RPMI8226 (cell line): ENCODE measurements at places on chromosomes 1 and 21.

- no peak for DNase-seq
Measured at GRCh38 chr1:61853583-61853982, 111.3 kb downstream of the PATJ start.

DNA sequence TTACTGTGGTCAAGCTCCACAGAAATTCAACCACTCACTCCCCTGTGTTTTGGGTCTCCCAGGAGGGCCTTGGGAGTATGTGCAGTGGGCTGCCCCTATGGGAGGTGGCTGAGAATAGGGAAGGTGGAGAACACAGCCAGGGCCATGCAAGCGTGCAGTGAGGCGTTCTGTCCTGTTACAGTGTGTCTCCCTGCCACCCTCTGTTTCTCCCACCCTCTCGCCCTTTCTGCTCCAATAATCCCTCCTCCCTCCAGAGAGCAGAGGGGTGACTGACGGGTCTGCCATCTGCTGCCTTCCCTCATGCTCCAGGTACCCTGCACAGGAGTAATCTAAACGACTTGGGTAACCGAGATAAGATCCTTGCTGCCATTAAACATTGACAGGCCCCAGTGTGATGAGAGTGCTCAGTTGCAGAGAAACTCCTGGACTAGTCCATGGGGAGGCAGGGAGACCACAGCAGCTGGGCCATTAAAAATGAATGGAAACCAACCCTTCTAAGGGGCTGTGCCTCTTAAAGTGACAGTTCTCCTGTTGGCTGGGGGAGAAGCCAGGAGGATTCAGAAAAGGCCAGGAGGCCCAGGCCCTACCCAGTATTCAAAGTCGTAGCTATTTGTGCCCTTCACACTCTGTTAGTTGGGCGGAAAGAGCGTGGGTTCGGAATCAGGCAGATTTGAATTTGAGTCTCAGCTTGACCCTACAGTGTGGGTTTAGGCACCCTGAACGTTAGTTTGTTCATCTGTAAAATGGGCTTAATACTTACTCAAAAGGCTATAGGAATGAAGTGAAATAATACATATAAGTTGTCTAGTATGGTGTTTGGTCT lies 22.4 kb upstream of the BTG2 start:
- DNase-seq, result no peak

GRCh38 chr1:1436630-1437032 lies 1.1 kb downstream of the VWA1 start:
- no peak for DNase-seq

GRCh38 chr1:184380468-184380867 lies 6.4 kb upstream of the C1orf21 start:
- no peak for DNase-seq

GRCh38 chr1:204074274-204075138 lies 1.6 kb downstream of the SOX13 start:
- peak; percentile 41 for DNase-seq

DNA sequence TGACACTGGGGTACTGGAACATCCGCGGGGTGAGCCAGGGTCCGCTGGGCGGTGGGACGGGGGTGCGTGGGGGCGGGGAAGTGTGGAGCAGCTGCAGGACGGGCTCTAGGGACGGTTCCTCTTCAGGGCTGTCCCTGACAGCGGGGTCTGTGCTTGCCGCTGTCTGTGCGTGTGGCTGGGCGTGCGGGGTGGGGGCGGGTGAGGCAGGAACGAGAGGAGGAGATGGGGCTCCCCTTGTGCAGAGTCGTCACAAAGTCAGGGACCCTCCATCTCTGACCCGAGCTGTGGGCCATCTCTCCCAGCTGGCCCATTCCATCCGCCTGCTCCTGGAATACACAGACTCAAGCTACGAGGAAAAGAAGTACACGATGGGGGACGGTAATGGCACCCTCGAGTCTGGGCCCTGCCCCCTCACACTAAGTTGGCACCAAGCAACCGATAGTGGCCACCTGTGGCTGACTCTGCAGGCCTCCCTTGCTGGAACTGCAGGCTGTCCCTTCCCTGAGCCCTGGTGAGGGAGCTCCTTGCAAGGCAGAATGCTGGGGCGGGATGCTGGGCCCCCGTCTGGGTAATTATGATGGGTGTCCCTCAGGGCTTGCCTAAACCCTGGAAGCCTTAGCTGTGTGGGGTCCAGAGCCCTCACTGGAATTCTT lies 392 bp downstream of the GSTM2 start:
- DNase-seq, result no peak

DNA sequence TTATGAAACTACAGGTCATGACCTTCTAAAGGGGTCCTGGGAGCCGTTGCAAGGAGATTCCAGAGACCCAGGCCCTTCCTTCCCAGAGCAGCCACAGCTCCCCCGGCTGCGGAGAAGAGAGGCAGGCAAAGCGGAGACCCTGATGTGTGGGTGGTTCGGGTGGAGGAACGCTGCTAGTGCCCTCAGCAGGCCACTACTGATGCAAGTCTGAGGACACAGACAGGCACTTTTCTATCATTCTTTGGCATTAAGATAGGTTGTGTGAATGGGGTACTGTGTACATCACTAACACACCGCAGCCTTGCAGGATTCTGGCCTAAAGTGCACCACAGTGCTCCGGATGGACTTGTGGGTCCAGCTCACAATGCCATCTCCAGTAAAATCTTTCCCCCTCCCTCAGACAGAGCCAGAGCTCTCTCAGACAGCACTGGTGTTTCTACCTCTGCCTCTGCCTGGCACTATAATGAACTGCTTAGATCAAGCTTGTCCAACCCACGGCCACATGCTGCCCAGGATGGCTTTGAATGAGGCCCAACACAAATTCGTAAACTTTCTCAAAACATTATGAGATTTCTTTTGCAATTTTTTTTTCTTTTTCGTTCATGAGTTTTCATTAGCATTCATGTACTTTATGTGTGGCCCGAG lies 121.4 kb downstream of the TGFBR3 start:
- no peak for DNase-seq

DNA sequence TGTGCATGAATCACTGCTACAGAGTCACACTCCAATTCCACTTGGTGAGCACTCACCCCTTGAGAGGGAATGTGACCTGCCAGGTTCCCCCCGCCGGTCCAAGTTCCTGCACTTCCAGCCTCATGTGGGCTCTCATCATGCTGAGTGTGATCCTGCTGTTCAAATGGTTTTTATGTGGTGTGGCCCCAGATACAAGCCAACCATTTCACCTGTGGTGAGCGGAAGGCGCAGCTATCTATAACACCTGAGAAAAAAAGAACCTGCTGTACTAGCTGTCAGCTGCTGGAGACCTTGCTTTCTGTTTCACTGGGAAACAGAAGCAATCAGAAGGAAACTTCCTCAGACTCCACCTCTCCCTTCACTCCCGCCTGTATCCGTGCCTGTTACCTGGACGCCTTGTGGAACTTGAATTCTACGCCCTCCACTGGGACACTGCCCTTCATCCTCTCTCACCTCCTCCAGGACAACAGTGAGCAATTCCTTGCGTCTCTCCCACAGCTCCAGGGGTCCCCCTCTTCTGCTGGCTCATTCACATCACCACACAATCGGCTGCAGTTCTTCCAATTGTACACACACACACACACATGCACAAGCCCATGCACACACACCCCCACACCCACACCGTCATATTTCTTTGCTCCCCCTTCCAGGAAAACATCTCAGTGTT lies 64.4 kb upstream of the RPL11 start:
- DNase-seq, result peak; percentile 79

DNA sequence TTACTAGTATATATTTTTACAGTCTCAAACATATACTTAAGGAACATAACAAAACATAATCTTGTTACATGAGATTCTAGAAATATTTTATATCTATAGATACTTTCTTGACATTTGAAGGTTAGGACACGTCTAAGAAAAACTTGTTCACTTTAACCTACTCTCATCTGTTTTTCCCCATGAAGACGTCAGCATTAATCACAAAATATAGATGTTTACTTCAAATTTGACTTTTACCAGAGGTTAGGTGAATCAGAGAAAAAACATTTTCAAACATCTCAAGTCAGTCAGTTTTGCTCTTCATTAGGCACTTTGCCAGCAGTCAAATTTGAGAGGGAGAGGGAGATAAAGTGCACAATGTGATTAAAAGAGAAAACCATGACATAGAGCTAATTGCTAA lies 47.7 kb downstream of the BRINP3 start:
- DNase-seq, result no peak

- no peak for DNase-seq
Measured at GRCh38 chr1:234044079-234044478, 139.6 kb downstream of the SLC35F3 start.

GRCh38 chr1:90347366-90347765 lies 352.5 kb downstream of the ZNF326 start:
- DNase-seq, result no peak

- DNase-seq, result no peak
Measured at GRCh38 chr1:221643404-221644144, 98.3 kb downstream of the DUSP10 start.

DNA sequence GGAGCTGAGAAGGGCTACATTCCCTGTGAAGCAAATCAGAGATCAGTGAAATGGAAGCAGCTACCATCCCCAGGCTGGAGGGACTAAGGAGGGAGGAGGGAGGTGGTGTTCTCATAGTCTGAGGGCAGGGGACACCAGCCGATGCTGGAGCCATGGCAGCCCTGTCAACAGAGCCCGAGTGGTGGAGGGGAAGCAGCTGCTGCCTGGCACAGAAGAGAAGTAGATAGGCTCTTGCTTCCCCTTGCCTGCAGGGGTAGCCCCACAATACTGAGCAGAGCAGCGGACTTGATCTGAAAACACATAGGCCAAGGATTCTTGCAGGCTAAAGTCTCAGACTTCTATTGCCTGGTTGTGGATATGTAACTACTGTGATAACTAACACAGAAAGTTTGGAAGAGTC lies 255.1 kb downstream of the FGGY start:
- DNase-seq, result no peak

GRCh38 chr1:245938046-245938435 lies 569.0 kb downstream of the SMYD3 start:
- no peak for DNase-seq

- DNase-seq, result no peak
Measured at GRCh38 chr1:183193963-183194525, 8.0 kb downstream of the LAMC2 start.

DNA sequence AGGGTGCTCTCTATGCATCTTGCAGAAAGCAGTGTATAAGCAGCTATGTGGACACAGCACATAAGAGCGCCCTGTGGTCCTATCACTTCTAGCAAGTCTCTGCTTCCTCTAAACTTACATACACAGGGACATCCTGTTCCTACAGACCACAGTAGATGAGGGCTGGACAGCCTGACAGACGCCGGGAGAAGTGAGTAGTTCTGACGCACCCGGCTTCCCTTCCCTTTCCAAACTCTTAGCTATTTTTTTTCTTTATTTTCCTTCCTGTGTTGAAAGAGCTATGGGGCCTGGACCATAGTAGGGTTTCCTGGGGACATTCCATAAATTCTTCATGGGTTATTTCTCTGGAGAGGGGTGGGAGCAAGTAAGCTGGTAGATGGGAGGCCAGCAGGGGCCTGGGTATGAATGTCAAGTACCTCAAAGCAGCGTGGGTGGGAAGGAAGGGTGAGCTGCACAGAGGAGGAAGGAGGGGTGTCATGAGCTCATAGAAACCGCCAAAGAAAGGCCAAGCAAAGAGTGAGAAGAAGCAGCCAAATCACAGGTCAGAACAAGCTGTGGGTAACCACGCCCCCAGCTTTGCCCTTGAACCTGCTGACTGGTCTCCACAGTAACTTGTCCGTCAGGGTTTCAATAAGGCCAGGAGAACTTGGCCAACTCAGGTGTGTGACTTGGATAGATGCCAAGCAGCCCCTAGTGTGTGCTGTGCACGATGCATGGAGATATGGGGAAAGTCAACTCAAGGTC lies 36.6 kb downstream of the PLXNA2 start:
- peak; percentile 94 for DNase-seq

- no peak for DNase-seq
Measured at GRCh38 chr21:16983420-16983819, 529.4 kb upstream of the CXADR start.

DNA sequence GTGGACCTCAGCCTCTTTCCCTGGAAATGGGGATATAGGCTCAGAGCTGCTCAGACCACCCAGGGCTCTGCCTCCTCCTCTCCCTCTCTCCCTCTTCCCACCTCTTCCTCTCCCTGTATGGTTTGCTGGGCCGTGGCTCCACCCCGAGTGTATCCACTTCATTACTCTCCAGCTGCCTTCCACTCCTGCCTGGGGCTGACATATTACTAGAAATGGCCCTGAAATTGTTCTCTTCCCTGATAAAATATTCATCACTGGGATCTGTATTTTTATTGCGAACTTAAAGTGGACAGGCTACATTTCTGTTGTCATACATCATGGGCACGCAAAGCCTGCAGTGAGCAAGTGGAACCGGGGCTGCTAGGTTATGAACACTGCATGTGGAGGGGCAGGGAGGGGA lies 225.0 kb downstream of the HHAT start:
- no peak for DNase-seq

- no peak for DNase-seq
Measured at GRCh38 chr1:8028571-8028910, 2.4 kb upstream of the ERRFI1 start.

DNA sequence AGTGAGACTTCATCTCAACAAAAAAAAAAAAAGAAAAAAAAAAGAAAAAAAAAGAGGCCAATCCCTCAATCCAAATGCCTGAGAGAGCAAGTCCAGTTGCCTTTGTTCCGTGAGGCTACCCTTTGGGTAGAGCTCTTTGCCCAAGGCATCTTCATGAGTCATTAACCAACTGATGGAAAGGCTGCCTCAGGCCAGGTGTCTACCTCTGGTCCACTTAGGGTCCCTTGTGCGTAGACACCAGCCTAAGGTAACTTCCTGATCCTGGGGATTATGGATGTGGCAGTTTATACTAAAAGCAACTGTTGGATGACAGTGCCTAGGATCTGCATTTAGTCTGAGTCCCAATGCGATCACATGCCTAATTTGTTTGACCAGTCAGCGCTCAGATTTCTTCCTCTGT lies 20.7 kb upstream of the ZNF326 start:
- DNase-seq, result no peak

DNA sequence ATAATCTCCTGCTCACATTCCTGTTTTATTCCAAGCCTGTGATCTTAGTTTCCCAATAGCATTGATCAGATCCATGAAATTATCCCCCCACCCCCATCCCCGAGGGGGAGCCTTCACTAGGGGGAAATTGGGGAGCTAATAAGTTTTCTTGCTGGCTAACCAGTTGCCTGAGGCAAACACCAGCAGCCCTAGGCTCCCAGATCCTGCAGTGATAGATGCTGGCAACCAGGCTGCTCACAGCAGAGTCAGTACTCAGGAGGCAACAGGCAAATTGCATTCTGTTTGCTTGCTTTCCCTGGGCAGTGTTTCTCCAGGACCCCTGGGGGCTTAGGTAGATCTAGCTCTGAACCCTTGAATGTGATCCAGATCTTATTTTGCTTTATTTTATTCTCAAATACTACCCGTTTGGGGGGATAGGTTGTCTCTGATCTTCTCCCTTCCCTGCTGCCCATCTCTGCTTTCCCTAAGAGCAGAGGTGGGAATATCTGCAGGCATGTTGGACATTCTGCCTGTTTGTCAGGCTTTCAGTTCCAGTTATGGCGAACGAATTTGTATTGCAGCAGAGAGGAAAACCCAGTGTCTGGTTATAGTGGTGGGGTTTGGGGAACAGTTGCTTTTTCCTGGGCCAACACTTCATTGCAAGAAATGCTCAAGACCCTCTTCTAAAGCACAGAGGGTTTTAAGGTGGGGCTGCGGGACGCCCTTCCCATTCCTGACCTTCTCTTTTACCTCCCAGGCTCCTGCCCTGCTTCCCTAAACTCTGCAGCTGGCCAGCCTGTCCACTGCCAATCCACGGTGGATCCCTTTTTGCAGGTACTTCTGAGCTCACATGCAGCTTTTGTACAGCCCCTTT lies 289.8 kb upstream of the PLXNA2 start:
- DNase-seq, result no peak
